ENCODE measurements at places on chromosomes 11 and 22. TPM values are rescaled to one million over a fixed set of nuclear protein-coding genes. Genes with fewer than 3 reads are reported as not detected.

DNA sequence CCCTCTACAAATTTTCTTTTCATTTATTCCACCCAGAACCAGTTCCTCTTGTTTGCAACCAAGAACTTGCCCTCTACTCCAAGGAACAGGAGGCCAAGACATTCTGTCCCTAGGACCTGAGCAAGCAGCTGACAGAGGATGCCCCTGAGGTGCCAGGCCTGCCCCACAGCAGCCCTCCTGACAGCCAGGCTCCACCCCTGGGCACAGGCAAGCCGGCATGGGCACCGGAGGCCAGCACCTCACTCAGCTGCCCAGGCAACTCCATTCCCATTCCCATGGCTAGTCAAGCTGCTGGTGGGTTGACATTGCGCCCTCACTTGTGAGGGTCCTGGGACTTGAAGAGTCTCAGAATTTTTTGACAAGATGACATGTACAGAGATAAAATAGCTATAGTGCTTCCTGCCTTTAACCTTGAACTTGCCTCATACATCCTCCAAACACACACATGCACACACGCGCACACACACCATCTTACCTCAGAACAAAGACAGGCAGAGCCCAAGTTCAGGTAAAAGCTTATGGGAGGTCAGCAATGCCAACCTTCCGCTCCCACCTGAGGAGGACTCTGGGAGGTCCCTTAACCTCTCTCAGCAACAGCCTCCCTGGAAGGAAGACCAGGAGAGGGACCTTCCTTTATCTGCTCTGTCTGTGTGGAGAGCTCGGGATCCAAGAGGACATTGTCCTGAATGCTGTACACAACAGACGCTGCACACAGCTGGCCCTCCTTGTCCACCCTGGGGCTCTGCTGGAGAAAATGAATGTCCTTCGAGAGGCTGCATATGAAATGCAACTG lies 620.9 kb upstream of the CADM1 start:
- H3K4me1 ChIP-seq = no peaks in the 10 kb centered on the region
- no peak overlapping the region for H3K4me3 ChIP-seq
- H3K36me3 ChIP-seq = no peaks in the 10 kb centered on the region

DNA sequence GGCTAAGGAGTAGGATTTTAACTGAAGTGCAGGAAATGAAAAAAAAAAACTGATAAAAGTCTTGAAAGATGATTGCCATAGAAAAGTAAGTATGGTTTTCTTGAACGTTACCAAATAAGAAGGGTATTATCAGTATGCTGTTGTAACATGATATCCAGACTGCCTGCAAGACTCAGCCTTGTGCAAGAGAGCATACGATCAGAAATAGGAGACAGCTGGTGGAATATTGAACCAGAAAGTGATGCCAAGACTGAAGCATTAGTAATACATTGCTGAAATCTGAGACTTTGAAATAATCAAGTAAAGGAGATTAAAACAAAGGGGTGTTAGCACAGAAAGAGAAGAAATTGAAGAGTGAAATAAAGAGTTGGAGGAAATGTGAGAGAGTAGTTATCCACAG lies 452.7 kb upstream of the CNTN5 start:
- H3K4me1 ChIP-seq = no peaks in the 10 kb centered on the region
- H3K4me3 ChIP-seq = no peak overlapping the region
- H3K36me3 ChIP-seq = no peaks in the 10 kb centered on the region
- no peaks in the 10 kb centered on the region for H3K27me3 ChIP-seq

The KREMEN1 gene
- not detected for total RNA-seq

- H3K27me3 ChIP-seq = no peaks in the 10 kb centered on the region
- peaks cover 11% of the 10 kb centered on the region for H3K36me3 ChIP-seq
- H3K4me1 ChIP-seq = no peaks in the 10 kb centered on the region
Measured at GRCh38 chr11:68756171-68756766, 4.9 kb upstream of the TESMIN start.

DNA sequence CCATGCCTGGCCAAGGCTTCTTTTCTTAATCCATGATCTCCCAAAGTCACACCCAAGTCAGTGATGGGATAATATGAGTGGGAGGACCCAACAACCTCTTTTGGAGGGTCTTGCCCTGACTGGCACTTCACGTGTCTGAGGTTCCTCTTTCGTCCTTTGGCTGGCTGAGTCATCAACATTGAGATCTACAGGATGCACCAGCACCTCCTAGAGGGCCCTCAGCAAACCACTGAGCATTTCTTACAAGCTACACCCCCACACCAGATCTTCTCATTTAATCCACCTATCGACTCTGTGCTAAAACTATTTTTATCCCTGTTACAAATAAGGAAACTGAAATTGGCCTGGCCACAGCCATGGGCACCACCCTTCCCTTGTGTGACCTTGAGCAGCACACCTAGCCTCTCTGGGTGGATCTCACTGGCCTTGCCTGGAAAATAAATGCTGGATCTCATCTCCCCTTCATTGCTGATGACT lies 63.4 kb downstream of the FLI1 start:
- no peak overlapping the region for H3K27ac ChIP-seq
- no peaks in the 10 kb centered on the region for H3K27me3 ChIP-seq
- peak; percentile 68 for DNase-seq

DNA sequence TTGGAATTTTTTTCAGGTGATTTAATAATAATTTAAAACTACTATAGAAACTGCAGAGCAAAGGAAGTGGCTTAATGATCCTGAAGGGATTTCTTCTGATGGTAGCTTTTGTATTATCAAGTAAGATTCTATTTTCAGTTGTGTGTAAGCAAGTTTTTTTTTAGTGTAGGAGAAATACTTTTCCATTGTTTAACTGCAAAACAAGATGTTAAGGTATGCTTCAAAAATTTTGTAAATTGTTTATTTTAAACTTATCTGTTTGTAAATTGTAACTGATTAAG lies 3.4 kb downstream of the MALAT1 start:
- peaks cover 30% of the 10 kb centered on the region for H3K4me1 ChIP-seq
- no peaks in the 10 kb centered on the region for H3K27me3 ChIP-seq
- peaks cover 60% of the 10 kb centered on the region for H3K36me3 ChIP-seq
- DNase-seq = no peak

The HSPB2 gene
- not detected for total RNA-seq

DNA sequence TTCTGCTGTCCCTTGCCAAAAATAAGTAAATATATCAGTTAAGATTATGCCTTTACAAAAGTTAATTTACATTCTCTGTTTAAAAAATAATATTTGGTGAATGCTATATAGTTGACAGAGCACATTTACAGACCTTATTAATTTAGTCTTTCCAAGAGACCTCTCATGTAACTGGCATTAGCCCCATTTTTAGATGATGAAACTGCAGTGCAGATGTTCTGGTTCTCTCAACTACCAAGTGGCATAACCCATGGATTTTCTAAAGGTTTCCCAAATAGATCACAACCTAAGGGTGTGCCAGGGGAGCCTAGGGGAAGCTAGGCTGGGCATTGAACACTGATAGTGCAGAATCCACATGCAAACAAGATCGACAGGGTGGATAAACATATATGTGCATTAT lies 88.5 kb downstream of the RNF169 start:
- no peaks in the 10 kb centered on the region for H3K27me3 ChIP-seq
- DNase-seq = no peak
- H3K27ac ChIP-seq = no peak overlapping the region
- H3K36me3 ChIP-seq = peaks cover 56% of the 10 kb centered on the region
- H3K4me1 ChIP-seq = no peaks in the 10 kb centered on the region

The SLC5A1 gene
- not detected for total RNA-seq

DNA sequence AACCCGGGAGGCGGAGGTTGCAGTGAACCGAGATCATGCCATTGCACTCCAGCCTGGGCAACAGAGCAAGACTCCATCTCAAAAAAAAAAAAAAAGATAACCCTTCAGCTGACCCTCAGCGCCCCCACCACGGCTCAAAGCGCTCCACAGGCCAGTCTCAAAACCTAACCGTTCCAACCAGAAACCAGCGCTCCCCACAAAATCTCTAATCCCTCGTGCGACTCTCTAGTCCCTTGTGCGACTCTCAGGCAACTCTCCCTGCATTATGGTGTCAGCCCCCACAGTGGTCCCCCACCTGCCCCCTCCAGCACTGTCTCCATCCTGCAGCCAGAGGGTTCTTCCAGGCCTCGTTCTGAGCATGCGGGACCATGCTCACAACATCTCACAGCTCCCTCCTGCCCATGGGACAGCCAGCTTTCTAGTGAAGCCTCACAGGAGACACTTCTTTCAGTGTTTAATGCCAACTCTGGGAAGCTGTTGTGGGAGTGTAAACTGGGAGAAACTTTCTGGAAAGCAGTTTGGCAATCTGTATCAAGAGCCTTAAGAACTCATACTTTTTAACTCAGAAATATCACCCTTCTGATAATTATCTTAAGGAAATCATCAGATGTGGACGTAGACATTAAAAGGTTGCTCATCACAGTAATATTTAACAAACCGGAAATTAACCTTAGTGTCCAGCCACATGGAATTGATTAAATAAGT lies 4.2 kb upstream of the RASGRP2 start:
- peaks cover 9% of the 10 kb centered on the region for H3K4me1 ChIP-seq
- no peaks in the 10 kb centered on the region for H3K27me3 ChIP-seq
- DNase-seq = no peak
- no peaks in the 10 kb centered on the region for H3K36me3 ChIP-seq

- H3K4me1 ChIP-seq = no peaks in the 10 kb centered on the region
- DNase-seq = no peak
- no peaks in the 10 kb centered on the region for H3K36me3 ChIP-seq
- no peaks in the 10 kb centered on the region for H3K27me3 ChIP-seq
- H3K27ac ChIP-seq = no peak overlapping the region
Measured at GRCh38 chr11:115298300-115299012, 205.8 kb downstream of the CADM1 start.

The SYT8 gene
- total RNA-seq = not detected

The P2RX3 gene
- not detected for total RNA-seq

- no peaks in the 10 kb centered on the region for H3K27me3 ChIP-seq
- no peak for DNase-seq
- H3K4me1 ChIP-seq = peaks cover 26% of the 10 kb centered on the region
Measured at GRCh38 chr11:117944554-117944953, 15.4 kb upstream of the TMPRSS13 start.

DNA sequence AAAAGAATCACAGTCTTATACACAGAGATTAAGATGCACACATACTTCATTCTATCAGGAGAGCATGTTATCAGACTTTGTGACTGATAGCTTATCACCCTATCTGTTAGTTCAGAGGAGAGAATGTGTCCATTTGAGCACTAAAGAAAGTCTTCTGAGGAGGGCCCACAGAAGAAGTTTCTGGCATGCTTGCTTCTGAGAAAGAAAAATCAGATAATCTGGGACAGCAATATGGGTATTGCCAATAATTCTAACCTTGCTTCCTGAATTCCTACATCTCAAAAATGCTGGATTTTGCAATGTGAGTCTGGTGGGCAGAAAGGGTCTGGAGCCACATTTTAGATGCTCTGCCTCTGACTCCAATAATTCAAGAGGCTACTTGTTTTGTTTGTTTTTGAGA lies 128.9 kb downstream of the RBFOX2 start:
- no peak overlapping the region for H3K4me3 ChIP-seq
- H3K27me3 ChIP-seq = no peaks in the 10 kb centered on the region
- peaks cover 12% of the 10 kb centered on the region for H3K4me1 ChIP-seq
- DNase-seq = no peak
- no peak overlapping the region for H3K27ac ChIP-seq
- no peaks in the 10 kb centered on the region for H3K36me3 ChIP-seq

GRCh38 chr22:49237703-49238102 lies 590.0 kb downstream of the BRD1 start:
- H3K4me3 ChIP-seq = no peak overlapping the region

The AGBL2 gene
- 5.9 TPM for total RNA-seq

DNA sequence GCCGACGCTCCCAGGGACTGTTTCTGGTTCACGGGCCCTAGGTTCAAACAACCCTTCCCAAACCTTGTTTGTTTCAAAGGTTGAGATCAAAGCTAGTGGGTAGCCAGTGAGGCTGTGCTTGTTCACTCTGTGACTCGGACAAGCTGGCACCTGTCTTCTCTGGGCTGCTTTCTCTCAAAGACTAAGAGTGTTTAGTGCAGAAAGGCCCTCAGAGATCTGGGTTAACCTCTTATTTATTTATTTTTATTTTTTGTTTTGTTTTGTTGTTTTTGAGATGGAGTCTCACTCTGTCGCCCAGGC lies 13.0 kb upstream of the MALAT1 start:
- H3K4me1 ChIP-seq = peaks cover 9% of the 10 kb centered on the region
- H3K4me3 ChIP-seq = no peak overlapping the region
- no peaks in the 10 kb centered on the region for H3K27me3 ChIP-seq
- no peak for DNase-seq
- H3K36me3 ChIP-seq = no peaks in the 10 kb centered on the region

GRCh38 chr11:115282923-115283322 lies 221.3 kb downstream of the CADM1 start:
- no peak overlapping the region for H3K4me3 ChIP-seq
- no peaks in the 10 kb centered on the region for H3K27me3 ChIP-seq
- H3K36me3 ChIP-seq = no peaks in the 10 kb centered on the region
- no peaks in the 10 kb centered on the region for H3K4me1 ChIP-seq
- no peak for DNase-seq

GRCh38 chr11:10287140-10287539 lies 6.9 kb downstream of the SBF2 start:
- no peaks in the 10 kb centered on the region for H3K4me1 ChIP-seq
- no peak overlapping the region for H3K27ac ChIP-seq

GRCh38 chr11:46273511-46274205 lies 3.8 kb upstream of the CREB3L1 start:
- DNase-seq = no peak
- no peaks in the 10 kb centered on the region for H3K4me1 ChIP-seq
- no peaks in the 10 kb centered on the region for H3K36me3 ChIP-seq
- no peak overlapping the region for H3K27ac ChIP-seq

DNA sequence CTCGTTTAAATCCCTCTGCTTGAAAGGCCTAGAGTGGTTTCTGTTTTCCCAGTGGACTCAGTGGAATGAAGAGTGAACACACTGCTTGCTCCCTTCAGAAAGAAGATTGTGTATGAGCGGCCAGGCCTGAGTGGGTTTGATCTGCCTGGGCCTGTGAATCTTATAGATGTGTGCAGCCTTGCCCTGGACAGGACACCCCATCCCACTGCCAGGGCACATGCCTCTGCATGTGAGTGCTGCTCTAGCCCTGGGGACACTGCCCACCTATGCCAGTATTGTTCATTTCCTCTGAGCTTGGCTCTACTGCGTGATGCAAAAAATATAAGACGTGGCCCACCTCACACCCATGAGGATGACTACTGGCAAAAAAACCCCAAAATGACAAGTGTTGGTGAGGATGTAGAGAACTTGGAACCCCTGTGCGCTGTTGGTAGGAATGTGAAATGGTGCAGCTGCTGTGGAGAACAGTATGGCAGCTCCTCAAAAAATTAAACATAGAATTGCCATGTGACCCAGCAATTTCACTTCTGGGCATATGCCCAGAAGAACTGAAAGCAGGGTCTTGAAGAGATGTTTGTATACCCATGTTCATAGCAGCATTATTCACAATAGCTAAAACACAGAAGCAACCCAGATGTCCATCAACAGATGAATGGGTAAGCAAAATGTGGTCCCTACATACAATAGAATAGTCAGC lies 27.3 kb upstream of the NECTIN1 start:
- H3K4me3 ChIP-seq = no peak overlapping the region
- no peaks in the 10 kb centered on the region for H3K27me3 ChIP-seq
- no peak for DNase-seq
- H3K27ac ChIP-seq = no peak overlapping the region
